ENCODE measurements at places on chromosomes 13 and 19. TPM values are rescaled to one million over a fixed set of nuclear protein-coding genes. Genes with fewer than 3 reads are reported as not detected.

DNA sequence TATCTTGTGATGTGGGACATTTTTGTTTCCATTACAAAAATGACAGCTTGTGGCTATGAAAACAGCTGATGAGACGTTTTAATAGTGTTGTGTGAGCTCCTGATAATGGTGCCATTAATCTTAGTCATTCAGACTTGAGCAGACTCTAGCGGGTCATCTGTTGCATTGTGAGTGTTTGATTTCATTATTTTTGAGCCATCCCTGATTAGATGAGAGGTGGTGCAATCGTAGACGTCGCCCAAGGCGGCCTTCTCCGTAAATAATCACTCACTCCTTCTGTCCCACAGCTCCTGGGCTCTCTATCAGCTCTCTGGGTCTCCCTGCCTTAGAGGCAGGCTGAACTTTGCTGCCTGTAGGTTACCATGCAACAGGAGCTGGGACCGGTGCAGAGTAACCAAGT is 528.0 kb upstream of the SGCG start:
- no peak for DNase-seq

DNA sequence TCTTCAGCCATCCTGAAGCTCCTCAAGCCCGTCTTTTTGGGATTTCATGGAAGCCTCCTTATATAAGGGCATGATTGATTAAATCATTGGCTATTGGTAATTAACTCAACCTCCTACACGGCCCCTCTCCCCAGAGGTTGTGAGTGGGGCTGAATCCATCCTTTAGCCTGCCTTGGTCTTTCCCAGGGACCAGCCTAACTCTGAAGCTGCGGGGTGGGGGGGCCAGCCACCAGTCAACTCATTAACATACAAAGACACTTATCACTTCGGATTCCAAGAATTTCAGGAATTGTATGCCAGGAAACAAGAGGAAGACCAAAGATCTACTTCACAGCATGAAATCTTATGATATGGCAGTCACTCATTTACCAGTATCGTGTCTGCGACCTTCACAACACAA is 9.9 kb downstream of the COL4A1 start:
- no peak for DNase-seq

DNA sequence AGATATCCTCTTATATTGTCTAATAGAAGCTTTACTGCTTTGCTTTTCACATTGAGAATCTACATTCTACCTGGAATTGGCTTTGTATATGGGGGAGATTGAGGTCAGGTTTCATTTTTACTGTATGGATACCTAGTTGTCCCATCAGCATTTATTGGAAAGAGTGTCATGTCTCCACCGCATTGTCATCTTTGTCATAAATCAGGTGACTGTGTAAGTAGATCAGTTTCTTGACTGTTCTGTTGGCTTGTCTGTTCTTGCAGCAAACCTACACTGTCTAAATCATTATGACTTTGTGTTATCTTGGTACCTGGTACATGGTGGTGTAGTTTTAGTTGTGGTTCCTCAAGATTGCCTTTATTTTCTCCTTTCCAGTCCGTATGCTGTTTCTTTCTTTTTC is 5.8 kb downstream of the URI1 start:
- no peak for DNase-seq

DNA sequence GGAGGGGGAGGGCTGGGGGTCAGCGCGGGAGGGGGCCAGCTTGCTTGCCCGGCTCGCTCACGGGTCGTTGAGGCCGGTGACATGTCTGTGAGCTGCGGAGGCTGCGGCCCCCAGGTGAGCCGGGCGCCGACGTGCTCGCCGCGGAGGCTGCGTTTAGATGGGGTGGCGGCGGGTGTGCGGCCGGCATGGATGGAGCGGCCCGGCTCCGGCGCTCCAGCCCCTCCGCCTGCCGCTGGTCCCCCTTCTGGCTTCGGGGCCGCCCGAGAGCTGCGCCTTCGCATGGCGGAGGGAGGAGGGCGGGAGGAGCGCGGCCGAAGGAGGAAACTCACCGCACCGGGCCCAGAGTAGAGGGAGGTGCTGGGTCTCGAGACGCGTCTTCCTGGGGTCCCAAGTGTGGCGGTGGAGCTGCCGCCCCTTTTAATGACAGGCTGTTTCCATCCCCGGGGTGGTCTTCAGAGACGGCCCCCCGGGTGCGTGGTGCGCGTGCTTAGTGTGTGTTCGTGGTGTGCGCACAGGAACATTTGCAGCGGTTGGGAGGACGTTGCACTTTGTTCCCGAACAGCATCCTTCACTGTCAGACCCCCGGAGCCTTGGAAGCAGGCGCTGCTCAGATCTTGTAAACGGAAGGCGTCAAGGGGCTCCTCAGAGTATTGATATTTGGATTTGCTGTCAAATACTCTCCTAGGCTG is at the start of gene AKAP11:
AKAP11 (plus strand) TSS at position 38 of the 689 bp plus-strand sequence. CDS start 14,197 bp downstream, outside the sequence.
- peak; percentile 86 for DNase-seq

- no peak for DNase-seq
These were observed 2.8 kb upstream of the LHFPL6 start for GRCh38 chr13:39605677-39606320.

GRCh38 chr13:48902368-48902767 is 73.3 kb upstream of the FNDC3A start:
- DNase-seq = no peak

DNA sequence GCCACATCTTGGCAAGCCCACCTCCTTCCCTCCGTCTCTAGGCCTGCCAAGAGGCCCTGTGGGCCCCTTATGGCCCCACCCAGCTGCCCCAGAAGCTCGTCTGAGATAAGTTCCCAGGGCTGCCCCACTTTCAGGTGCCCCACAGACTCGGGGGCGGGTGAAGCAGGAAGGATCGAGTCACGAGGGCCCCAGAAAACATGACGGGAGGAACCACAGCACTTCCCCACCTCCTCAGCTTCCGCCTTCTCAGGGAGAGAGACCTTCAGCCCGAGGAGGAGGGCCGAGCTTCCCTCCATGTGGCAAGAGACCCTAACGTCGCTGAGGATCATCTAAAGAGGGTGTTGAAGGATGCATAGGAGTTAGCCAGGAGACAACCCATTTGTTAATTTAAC is 4.5 kb upstream of the IL12RB1 start:
- DNase-seq = peak; percentile 91

DNA sequence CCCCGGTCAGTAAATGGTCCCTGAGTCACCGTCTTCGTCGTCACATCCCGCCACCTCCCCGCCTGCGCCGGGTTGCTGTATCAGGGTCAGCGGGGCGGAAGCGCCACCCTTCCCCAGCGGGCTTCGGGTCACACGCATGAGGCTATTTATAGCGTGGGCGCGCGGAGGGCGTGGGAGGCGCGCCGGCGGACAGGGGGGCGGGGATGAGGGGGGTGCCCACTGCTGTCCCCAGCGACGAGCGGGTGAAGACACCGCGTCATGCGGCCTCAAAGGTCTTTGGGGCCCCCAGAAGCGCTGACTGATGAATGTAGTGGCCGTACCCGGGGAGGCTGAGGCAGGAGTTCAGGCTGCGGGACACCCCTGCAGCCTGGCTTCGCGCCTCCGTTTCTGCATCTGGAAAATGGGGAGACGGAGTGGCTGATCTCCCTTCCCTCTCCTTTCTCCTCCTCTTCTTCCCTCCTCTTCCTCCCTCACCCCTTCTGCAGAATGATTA is 7.9 kb downstream of the UNC13A start:
- DNase-seq = peak; percentile 54

DNA sequence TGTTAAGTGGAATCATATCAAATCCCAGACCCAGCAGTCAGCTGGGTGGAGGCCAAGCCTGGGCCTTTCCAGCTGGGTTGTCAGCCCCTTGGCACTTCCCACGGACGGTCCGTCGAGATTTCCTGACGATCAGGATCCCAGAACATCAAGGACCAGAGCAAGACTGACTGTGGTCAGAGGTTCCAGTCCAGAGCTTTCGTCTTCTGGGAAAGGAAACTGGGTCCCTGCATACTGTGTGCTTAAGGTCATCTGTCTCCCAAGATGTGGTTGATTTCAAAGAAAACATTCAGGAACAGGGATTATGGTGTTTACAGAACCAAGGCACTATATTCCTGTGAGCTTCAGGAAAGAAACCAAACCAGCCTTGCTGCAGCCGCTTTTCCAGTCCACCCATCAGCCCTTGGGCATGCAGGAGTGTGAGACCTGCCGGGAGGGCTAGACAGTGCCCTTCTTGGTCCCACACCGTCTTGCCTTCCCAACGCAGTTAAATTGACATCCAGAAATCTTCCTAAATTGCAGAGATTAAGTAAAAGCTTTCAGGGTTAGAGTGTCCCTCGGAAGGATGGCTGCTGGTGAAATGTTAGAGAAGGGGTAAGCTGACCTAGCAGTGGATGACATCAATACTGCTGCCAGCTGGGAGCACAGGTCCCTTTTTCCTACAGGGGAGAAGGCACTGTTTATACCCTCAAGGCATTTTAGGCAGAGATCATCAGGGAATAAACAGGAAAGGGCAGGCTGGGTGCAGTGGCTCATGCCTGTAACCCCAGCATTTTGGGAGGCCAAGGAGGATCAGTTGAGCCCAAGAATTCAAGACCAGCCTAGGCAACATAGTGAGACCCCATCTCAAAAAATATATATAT is 5.0 kb upstream of the C19orf33 start:
- no peak for DNase-seq

DNA sequence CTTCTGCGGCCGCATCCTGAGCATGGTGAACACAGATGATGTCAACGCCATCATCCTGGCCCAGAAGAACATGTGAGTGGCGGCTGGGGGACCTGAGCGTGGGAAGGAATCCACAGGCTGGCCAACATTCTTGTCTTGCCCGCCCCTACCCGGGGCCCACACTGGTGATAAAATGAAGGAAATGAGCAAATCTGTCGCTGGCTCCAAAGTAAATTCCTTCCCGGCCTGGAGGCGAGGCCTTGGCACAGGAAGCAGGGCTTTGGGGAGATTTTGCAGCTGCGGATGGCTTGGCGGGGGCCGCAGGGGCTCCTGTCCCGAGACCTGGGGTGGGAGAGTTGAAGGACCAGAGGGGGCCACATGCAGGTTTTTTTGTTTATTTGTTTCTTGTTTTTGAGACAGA is 4.4 kb downstream of the KXD1 start:
- no peak for DNase-seq

DNA sequence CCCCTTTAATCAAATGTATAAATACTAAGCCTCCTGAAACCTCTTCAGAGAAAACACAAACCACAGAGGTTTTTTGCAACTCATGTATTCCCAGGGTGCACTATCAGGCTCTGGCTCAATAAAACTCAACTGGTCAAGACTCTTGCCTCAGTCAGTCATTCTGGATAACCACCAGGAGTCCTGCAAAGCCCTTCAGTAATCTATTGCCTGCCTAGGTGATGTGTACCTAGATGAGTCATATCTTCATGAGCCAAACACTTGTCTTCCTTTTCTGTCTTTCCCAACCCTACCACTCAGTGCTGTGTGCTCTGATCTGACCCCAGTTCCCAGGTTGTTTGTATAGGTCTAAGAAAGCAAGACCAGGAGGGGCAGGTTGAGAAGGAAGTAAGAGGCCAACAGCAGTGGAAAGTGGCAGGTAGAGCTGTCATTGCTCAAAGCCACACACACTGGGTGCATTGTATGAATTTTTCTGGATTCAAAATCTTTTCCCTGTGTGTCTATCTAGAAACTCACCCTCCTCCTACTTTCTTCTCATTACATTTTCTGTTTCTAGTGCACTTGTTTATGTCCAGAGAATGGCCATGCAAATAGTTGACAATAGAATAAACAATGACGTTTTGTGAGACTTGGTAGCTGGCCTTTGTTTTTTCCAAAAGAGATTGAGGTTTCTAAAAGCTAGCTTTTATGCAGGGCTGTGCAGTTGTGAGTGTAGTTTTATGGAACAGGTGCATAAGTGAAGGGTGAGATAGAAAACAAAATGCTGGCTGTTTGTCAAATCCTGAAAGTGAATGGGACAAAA is 48.1 kb downstream of the PSG1 start:
- DNase-seq = no peak

- no peak for DNase-seq
These were observed 106.8 kb downstream of the DHRS12 start for GRCh38 chr13:51697181-51697580.

DNA sequence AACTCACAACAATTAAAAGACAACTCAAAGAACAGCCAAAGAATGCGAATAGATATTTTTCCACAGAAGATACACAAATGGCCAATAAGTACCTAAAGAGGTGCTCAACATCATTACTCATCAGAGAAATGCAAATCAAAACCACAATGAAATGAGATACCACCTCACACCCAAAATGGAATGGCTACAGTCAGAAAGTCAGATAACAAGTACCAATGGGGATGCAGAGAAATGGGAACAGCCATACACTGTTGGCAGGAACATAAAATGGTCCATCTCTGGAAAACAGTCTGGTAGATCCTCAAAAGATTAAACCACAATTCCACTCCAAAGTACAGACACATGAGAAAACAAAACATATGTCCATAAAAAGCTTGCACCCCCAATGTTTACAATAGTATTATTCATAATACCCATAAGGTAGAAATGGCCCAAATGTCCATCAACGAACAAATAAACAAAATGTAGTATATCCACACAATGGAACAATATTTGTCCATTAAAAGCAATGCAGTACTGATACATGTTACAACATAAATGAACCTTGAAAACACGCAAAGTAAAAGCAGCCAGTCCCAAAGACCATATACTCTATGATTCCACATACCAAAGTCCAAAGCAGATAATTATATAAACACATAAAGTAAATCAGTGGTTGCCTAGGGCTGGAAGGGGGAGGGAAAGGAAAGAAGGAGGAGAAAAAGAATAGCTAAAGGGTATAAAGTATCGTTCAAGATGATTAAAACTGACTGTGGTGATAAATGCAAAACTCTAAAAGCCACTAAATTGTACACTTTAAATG is 19.6 kb downstream of the USP12 start:
- DNase-seq = no peak

GRCh38 chr19:18279516-18280246 is 1.7 kb downstream of the JUND start:
- DNase-seq = peak; percentile 94

DNA sequence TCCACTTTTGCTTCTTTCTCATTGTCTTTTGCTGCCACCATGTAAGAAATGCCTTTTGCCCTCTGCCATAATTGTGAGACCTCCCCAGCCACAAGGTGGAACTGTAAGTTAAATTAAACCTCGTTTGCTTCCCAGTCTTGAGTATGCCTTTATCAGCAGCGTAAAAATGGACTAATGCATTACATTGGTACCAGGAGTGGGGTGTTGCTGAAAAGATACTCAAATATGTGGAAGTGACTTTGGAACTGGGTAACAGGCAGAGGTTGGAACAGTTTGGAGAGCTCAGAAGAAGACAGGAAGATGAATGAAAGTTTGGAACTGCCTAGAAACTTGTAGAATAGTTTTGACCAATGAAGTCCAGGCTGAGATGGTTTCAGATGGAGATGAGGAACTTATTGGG is 115.2 kb downstream of the B3GLCT start:
- no peak for DNase-seq

TBXA2R gene
- total RNA-seq = 1.2 TPM

SPACA4 gene
- 2.1 TPM for total RNA-seq

LRRC8E gene
- total RNA-seq = 30.7 TPM

FGF22 gene
- 16.1 TPM for total RNA-seq

ZNF729 gene
- total RNA-seq = not detected

MCF2L gene
- total RNA-seq = 89.7 TPM

FFAR2 gene
- total RNA-seq = 0.55 TPM

Measured in lower leg skin (tissue), 4 donors.